Activated CD4-positive, alpha-beta memory T cell treated with anti-CD3 and anti-CD28 coated beads, Interleukin-2, amount 10 ng/mL, durations not matched to agents 7 days and 5 days (primary cell): ENCODE measurements at places on chromosomes 2 and 18. TPM values are rescaled to one million over a fixed set of nuclear protein-coding genes. Genes with fewer than 3 reads are reported as not detected.

- DNase-seq, result no peak
Observed at GRCh38 chr2:197813093-197813787, 8.8 kb downstream of the PLCL1 start.

The CLEC4F gene
- not detected for total RNA-seq

- DNase-seq, result no peak
Observed at GRCh38 chr2:122704109-122704563, 948.7 kb downstream of the TSN start.

- no peak for DNase-seq
Observed at GRCh38 chr2:173427887-173428668, 73.4 kb downstream of the CDCA7 start.

DNA sequence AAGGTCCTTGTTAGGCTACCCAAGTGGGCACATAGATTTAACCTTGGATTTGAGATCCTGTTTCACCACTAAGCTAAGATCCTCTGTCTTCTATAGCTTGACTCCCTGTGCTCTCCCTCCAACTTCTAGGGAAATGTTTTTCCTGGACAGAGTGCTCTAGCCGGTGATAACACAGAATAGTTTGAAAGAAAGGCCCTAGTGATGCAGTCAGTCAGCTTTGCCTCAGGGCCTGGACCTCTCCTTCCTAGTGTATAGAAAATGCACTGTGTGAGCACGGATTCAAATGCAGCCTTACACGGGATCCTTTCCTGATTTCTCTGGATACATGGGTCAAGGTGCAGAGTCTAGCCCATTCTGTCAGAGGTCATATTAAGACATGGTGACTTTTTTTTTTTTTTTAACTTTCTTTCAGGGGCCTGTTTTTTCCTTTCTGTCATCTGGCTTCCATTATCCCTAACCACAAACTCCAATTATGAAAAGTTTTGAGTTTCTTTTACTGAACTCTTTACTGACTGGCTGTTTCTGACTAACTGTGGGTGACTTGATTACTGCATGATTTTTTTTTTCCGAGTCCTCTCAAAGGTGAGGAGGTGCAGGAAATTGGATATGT lies 122.6 kb downstream of the LRP1B start:
- no peak for DNase-seq

GRCh38 chr2:240575101-240575965 lies 7.0 kb downstream of the RNPEPL1 start:
- no peak for DNase-seq

The CCDC178 gene
- total RNA-seq, result not detected

GRCh38 chr2:80126596-80127189 lies 177.9 kb downstream of the LRRTM1 start:
- no peak for DNase-seq
